ENCODE measurements at places on chromosomes 3 and 15. TPM values are rescaled to one million over a fixed set of nuclear protein-coding genes. Genes with fewer than 3 reads are reported as not detected.

- no peak overlapping the region for H3K27ac ChIP-seq
- no peaks in the 10 kb centered on the region for H3K4me1 ChIP-seq
- H3K4me3 ChIP-seq: no peak overlapping the region
- no peaks in the 10 kb centered on the region for H3K36me3 ChIP-seq
- DNase-seq: no peak
These were observed 237.8 kb upstream of the GADL1 start for GRCh38 chr3:31132132-31132769.

DNA sequence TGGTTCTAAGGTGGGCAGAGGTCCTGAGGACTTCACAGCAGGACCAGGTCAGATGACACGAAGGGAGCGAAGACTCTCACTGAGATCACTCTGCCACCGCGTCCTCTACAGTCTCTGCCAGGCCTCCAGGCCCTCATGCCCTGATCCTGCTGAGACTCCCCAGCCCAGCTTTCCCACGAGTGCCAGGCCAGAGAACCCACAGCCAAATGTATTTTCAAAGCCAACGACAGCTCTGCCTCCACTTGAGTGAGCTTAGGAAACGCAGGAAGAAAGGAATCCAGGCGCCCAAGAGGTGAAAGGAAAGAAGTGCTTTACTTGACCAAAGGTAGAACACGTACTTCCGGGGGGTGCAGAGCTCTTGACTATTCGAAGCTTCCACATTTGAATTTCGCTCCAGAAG is 275.0 kb downstream of the XXYLT1 start:
- no peaks in the 10 kb centered on the region for H3K36me3 ChIP-seq
- no peaks in the 10 kb centered on the region for H3K4me1 ChIP-seq

DNA sequence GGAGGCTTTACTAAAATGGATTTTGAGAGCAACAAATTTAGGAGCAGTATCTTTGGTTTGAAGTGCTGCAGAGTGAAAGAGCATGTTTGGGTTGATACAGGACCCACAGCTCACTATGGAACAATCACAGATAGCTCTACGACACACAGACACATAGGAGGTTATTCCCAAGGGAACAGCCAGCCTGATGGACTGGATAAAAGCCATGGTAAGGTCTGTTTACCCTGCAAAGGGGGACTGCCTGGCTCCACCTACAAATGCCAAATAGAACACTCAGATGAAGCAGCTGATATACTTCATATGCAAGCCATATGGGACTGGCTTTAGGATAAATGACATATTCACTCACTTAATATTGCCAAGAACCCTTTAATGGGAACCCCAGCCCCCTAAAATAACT is 75.4 kb downstream of the CDC25A start:
- H3K27ac ChIP-seq: no peak overlapping the region
- DNase-seq: no peak
- no peaks in the 10 kb centered on the region for H3K4me1 ChIP-seq
- no peaks in the 10 kb centered on the region for H3K36me3 ChIP-seq

Gene CPNE9
- total RNA-seq: 0.92 TPM

- H3K36me3 ChIP-seq: no peaks in the 10 kb centered on the region
- no peak for DNase-seq
- no peaks in the 10 kb centered on the region for H3K4me1 ChIP-seq
- no peak overlapping the region for H3K27ac ChIP-seq
These were observed 50.4 kb upstream of the TGFBR2 start for GRCh38 chr3:30555968-30556367.

DNA sequence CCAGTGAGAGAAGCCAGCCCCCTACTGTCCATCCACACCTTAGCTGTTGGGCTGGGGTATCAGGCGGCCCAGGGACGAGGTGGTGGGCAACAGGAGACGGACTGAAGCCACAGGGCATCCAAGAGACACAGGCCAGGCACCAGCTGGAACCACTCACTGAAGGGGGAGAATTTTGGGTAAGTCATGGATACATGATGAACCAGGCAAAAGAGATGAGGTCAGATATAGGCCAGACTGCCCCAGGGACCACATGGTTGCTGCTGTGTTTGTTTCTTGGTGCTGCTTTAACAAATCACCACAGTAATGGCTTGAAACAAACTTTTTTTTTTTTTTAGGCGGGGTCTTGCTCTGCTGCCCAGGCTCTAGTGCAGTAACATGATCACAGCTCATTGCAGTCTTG is 66.4 kb downstream of the SEMA5B start:
- no peak for DNase-seq
- no peak overlapping the region for H3K27ac ChIP-seq
- no peaks in the 10 kb centered on the region for H3K36me3 ChIP-seq
- H3K4me1 ChIP-seq: no peaks in the 10 kb centered on the region
- H3K4me3 ChIP-seq: no peak overlapping the region

DNA sequence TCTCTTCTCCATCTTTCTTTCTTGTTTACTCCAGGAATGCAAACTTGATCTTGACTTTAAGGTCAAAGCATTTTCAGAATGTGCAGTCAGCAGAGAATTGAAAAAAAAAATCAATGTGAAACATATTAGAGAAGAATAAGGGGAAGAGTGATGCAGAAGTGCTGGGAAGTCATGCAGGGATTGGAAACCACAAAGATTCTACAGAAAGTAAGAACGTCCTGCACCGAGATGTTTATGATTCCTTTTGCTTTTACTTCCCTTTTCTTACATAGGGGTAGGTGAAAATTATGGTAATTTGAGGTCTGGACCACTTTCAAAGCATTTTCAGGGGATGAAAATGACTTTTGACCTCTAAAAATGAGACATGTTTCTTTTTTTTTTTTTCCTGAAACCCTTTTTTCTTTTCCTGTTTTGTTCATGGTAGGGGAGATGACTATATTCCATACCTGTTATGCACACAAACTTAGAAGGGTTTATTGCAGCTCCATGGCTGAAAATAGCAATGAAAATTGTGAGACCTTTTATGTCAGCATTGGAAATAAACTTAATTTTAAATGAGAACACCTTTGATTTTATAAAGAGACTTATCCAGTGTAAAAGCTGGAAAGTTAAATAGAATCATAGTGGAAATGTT is 623.5 kb upstream of the TBL1XR1 start:
- no peak overlapping the region for H3K4me3 ChIP-seq
- no peak overlapping the region for H3K27ac ChIP-seq
- DNase-seq: no peak
- peaks cover 14% of the 10 kb centered on the region for H3K4me1 ChIP-seq

Gene CPN2
- total RNA-seq: 4.7 TPM

DNA sequence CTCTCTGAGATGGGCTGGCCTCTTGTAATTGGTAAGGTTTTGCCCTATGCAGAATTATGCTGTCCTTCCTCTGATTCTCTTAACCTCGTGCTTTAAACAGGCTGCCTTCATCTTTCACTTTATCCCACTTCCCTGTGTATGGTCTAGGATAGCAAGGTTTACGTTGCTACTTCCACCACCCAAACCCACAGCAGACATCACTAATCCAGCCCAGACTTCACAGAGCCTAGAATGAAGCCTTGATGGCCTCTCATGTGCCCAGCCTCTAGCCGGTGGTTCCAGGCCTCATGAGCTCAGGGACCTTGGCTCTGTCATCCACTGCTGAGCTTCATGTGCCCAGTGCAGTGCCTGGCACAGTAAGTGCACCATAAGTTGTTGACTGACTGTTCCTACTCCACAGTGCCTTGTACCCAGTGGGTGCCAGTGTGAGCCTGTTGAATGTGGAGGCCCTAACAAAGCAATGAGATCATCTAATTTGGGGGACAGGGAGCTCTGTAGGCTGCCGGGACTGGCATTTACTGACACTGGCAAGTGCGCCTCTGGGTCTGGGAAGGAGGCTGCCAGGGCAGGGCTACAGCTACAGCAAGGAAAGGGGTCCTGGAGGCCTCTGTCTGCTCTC is 12.5 kb downstream of the SLC6A6 start:
- peak overlapping the region; percentile 90 for H3K27ac ChIP-seq
- no peak for DNase-seq
- H3K27me3 ChIP-seq: no peaks in the 10 kb centered on the region

Gene TERC
- total RNA-seq: 32.9 TPM

- no peaks in the 10 kb centered on the region for H3K27me3 ChIP-seq
- H3K4me1 ChIP-seq: no peaks in the 10 kb centered on the region
- no peak overlapping the region for H3K4me3 ChIP-seq
These were observed 45.2 kb downstream of the LRCH3 start for GRCh38 chr3:197836244-197836643.

- no peaks in the 10 kb centered on the region for H3K4me1 ChIP-seq
- no peak overlapping the region for H3K27ac ChIP-seq
- no peak for DNase-seq
- no peak overlapping the region for H3K4me3 ChIP-seq
- H3K27me3 ChIP-seq: no peaks in the 10 kb centered on the region
These were observed 23.2 kb downstream of the SENP8 start for GRCh38 chr15:72141171-72142084.

- peaks cover 14% of the 10 kb centered on the region for H3K4me1 ChIP-seq
- no peaks in the 10 kb centered on the region for H3K36me3 ChIP-seq
- DNase-seq: no peak
- no peak overlapping the region for H3K4me3 ChIP-seq
- no peaks in the 10 kb centered on the region for H3K27me3 ChIP-seq
These were observed 2.3 kb upstream of the TMEM266 start for GRCh38 chr15:76057332-76058000.

Gene KBTBD12
- 0.09 TPM for total RNA-seq

DNA sequence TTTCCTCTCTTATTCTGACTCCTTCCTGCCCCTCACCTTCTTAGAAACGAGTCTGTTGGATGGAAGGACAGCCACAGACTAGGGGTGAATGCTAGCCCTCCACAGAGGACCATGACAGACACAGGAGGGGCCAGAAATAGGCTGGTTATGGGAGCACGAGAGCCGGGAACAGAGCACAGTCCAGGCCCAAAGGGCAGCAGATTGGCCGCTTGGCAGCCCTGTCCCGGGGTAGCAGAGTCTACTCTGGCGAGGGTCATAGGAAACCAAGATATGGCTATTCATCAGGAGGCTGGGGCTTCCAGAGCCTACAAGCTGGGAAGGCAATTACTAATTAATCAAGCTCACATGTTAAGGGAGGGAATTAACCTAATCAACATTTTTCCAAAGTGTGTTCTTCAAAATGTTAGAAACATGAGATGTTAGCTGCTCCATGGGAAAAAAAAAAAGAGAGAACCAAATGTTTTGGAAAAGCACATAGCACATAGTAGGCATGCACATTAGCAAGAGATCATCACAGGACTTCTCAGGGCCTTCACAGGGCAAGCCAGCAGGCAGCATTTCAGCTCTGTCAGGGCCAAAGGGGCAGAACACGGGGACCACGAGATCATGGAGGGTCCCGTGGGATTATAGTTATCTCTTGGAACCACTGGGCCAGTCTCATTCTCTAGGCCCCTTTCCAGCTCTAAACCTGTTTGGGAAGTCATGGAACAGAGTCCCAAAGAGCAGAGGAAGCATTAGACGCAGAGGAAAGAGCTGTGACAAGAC is 13.3 kb downstream of the SEMA3G start:
- H3K27ac ChIP-seq: peak overlapping the region; percentile 15
- no peaks in the 10 kb centered on the region for H3K27me3 ChIP-seq
- no peak overlapping the region for H3K4me3 ChIP-seq
- H3K4me1 ChIP-seq: peaks cover 10% of the 10 kb centered on the region

DNA sequence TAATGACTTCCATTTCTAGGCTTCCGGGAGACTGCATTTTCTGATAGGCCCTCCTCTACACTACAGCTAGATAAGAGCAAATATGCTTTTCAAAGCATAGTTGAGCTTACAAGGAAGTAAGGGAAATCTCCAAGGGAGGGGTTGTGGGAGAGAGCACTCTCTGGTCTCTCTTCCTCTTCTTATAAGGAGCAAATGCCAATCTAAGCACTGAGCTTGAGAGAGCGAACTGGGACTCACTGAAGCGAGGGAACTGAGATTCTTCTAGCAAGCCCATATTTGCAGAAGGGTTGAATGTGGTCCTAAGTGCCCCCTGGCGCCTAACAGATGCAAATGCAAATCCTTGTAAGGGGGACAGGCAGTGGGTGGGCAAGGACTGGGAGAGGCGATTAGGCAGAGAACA is 164.8 kb downstream of the ERC2 start:
- DNase-seq: peak; percentile 15
- no peak overlapping the region for H3K27ac ChIP-seq
- no peak overlapping the region for H3K4me3 ChIP-seq
- H3K27me3 ChIP-seq: no peaks in the 10 kb centered on the region

GRCh38 chr3:151538456-151539393 is 77.9 kb upstream of the IGSF10 start:
- H3K27ac ChIP-seq: no peak overlapping the region
- no peak for DNase-seq
- H3K27me3 ChIP-seq: no peaks in the 10 kb centered on the region

- no peaks in the 10 kb centered on the region for H3K27me3 ChIP-seq
- DNase-seq: no peak
- no peaks in the 10 kb centered on the region for H3K36me3 ChIP-seq
- H3K4me3 ChIP-seq: no peak overlapping the region
- H3K4me1 ChIP-seq: no peaks in the 10 kb centered on the region
- H3K27ac ChIP-seq: no peak overlapping the region
These were observed 6.6 kb downstream of the OSBPL10 start for GRCh38 chr3:31974471-31974870.

GRCh38 chr3:126751611-126752302 is 47.7 kb downstream of the CHCHD6 start:
- no peaks in the 10 kb centered on the region for H3K27me3 ChIP-seq
- peaks cover 6% of the 10 kb centered on the region for H3K4me1 ChIP-seq
- H3K36me3 ChIP-seq: no peaks in the 10 kb centered on the region
- H3K4me3 ChIP-seq: no peak overlapping the region
- no peak overlapping the region for H3K27ac ChIP-seq
- DNase-seq: no peak

DNA sequence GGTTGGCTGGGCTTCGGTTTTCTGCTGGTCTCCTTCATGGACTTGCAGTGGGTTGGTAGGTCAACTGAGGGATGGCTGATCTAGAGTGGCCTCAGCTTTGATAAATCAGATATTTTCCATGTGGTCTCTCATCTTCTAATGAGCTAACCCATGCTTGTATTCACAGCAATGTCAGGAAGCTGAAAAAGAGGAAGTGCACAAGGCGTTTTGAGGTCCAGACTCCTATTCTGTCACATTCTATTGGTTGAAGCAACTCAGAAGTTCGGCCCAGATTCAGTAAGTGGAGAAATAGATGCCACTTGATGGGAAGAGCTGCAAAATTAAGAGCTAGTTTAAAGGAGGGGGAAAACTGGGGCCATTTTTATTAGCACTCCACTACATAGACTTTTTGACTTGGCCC is 361.2 kb downstream of the DIPK2A start:
- no peaks in the 10 kb centered on the region for H3K27me3 ChIP-seq
- no peaks in the 10 kb centered on the region for H3K36me3 ChIP-seq
- H3K27ac ChIP-seq: no peak overlapping the region
- H3K4me1 ChIP-seq: no peaks in the 10 kb centered on the region
- no peak overlapping the region for H3K4me3 ChIP-seq
- no peak for DNase-seq

DNA sequence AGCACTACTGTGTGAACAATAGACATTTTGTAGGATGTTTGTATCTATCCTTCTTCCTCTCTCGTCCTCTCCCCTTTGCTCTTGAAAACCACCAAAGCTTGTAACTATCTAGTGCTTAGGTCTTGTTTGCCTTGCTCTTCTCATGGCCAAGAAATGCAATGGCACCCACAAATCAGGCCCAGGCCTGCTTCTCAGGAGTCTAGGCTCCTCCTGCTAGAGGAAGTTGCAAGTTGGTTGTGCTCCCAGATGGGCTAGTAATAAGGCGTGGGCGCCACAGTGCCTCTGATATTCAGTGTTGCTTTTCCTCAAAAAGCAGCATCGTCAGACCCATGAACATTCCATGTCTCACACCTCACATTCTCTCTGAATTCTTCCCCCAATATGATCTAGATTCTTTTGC is 28.7 kb downstream of the ZNF385D start:
- H3K27me3 ChIP-seq: no peaks in the 10 kb centered on the region
- H3K36me3 ChIP-seq: no peaks in the 10 kb centered on the region
- no peaks in the 10 kb centered on the region for H3K4me1 ChIP-seq
- no peak overlapping the region for H3K27ac ChIP-seq
- H3K4me3 ChIP-seq: no peak overlapping the region

- no peaks in the 10 kb centered on the region for H3K36me3 ChIP-seq
- H3K27me3 ChIP-seq: no peaks in the 10 kb centered on the region
- H3K27ac ChIP-seq: no peak overlapping the region
- no peaks in the 10 kb centered on the region for H3K4me1 ChIP-seq
These were observed 65.4 kb upstream of the PEX5L start for GRCh38 chr3:180102134-180102533.

All from adrenal gland (tissue), 19 donors.